ENCODE measurements at places on chromosomes 4 and X.
A peak's percentile ranks its signal among the peaks of the same experiment; 100 is the strongest.

DNA sequence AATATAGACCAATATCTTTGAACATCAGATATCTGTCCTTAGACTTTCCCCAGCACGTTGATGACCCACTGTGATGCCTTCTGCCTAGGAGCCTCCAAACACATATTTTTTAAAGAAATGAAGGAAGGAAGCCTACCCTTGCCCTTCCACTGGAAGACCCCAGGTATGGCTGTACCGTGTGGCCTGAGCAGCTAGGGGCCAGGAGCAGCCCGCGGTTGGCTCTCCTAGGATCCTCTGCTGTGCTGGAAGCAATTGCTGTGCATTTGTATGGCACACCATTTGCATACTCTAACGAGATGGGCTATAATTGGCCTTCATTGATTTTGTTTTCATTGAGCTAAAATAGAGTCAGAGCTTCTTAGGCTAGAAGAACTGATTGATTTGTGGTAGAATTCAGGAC, 128.8 kb downstream of the GPAT3 start:
- DNase-seq = no peak

DNA sequence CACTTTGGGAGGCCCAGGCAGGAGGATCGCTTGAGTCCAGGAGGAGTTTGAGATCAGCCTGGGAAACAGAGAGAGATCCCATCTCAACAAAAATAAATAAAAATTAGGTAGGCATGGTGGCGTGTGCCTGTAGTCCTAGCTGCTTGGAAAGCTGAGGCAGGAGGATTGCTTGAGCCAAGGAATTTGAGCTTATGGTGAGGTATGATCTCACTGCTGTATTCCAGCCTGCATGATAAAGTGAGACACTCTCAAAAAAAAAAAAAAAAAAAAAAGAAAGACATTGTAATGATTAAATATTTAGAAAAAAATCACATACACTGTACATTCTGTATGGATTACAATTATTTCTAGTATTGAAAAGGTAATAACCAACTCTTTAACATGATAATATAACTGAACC, 87.1 kb downstream of the SLIT2 start:
- DNase-seq = no peak

DNA sequence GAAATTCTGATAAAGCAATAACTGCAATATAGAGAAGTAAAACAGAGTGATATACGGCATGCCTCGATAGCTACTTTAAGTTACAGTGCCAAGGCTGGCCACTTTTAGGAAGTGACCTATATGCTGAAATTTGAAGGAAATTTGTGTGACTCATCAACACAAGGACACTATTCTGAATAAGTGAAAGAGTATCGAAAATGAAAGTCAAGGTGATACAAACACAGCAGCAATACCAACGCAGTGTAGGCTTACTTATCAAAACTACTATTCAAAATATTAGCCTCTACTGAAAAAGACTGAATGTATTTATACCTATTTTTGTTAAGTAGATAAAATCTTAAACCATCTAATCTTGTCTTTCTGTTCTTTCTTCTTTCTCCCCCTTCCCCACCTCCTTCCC, 459.9 kb upstream of the GNPDA2 start:
- DNase-seq = no peak

DNA sequence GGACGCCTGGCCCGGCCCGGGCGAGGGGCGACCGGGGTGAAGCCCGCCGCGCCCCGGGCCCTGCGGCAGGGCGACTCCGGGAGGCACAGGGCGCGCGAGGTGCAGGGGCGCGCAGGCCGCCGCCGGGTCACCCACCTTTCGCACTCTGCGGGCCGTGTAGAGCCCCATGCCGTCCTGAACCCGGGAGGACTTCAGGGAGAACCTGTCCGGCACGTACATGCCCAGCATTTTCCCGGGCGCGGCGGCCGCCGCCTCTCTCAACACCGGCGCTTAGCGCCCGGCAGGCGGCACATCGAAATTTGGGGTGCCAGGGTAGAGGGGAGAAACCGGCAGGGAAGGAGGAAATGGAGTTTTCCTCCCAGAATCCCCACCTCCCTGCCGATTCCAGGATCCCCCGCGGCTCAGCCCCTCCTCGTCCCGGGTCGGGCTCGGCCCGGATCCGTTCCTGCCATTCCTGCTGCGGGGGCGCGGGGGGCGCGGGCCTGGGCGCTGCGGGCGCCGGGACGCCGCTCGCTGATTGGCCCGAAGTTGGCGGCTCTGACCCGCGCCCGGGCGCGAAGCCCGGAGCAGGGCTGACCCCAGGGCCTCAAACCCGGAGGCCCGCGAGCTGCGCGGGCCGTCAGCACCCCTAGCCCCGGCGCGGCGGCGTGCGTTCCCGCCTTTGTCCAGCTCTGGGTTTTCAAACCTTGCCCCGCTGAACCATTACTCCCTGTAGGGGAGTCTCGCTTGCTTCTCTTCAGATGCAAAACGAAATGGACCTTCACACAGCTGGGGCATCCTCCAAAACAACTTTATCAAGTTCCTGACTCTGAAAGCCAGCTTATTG, at the start of gene PRDM5:
TSS of gene PRDM5 (minus strand) at position 346 of the 826 bp plus-strand sequence. CDS start at position 228, 118 bp downstream.
- no peak for DNase-seq

- no peak for DNase-seq
Measured at GRCh38 chrX:103464072-103464773, 55.1 kb downstream of the RAB40A start.

DNA sequence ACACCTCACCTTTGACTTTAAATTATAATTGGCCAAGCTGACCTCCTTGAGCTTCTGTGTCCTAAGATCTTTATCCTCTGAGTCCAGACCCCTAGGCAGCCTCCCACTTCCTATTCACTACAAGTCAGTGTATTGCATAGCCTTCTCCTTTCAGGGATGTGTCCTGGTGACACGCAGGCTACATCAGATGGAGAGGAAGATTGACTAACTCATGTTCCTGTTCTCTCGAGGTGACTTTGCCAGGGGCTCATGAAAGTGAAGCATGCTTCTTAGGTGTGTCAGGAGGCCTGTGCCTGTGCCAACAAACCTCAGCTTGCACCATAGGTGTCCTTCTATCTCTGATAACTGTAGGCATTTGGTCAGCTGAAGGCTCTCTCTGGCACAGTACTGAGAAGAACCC, 195.7 kb upstream of the HS3ST1 start:
- no peak for DNase-seq

- DNase-seq = no peak
Measured at GRCh38 chr4:112840061-112840460, 203.1 kb downstream of the LARP7 start.

DNA sequence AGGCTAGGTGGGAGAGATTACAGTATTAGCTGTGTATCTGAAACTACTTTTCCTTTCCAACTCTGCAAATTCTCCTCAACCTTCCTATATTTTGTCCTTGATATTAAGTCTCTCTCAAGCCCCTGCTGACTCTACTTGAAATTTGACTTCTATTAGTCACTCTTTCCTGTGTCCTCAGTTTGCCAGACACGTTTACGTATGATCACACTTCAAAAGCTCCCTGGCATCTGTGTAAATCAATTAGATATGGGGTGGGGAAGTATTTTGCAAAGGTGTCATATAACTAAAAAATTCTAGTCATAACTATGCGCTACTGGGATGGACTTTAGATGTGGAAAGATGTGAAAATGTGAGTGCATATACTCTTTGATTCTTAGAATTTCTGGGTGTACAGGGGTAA, 67.4 kb upstream of the ARHGAP24 start:
- DNase-seq = no peak

DNA sequence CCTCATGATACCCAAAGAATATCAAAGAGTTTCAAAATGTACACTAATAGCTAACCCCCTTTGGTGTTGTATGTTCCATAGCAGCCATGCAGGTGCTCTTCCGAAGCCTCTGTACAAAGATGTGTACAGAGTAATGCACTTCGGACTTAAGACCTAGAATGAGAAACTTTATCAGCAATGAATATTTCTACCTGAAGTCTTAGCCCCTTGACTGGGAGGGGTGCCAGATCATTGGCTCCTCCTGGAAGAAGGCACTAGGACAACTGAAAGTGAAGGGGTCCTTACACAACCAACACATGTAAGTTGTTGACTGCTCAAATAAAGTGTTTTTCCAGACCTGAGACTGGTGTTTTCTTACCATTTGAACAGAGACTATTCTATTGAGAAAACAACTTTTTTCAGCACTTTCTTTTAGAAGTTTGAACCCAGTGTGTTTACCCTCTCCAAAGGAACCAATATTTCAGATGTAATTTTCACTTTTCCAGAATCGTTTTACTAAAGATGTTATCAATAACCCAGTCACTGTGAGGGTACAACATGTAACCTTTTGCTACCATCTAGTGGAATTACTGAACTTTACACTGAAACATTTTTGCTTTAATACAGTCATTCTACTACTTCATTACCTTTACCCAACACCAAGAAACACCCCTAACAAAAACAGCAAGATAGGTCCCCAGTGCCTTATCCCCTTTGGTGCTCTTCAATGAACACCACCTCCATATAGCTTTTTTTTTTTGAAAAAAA, 33.3 kb upstream of the PRDX4 start:
- DNase-seq = no peak

DNA sequence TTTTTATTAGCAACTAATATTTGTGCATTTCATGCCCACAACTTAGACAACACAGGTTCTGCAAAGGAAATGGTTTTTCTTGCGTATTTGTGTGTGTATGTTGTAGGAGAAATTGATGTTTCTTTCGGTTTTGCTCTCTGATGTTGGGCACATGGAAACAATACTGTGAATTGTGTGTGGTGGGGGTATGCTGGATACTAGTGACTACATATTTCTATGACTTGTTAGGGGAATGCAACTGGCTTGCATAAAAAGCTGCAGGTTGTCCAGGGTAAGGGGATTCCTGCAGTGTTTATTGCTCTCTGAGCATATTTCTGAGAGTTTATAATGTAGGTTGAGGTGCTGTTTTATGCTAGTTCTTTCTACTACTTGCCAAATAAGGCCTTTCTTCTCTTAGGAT, 11.6 kb downstream of the DLG3 start:
- DNase-seq = no peak

GRCh38 chr4:112416464-112416863, 99.5 kb downstream of the NEUROG2 start:
- no peak for DNase-seq

DNA sequence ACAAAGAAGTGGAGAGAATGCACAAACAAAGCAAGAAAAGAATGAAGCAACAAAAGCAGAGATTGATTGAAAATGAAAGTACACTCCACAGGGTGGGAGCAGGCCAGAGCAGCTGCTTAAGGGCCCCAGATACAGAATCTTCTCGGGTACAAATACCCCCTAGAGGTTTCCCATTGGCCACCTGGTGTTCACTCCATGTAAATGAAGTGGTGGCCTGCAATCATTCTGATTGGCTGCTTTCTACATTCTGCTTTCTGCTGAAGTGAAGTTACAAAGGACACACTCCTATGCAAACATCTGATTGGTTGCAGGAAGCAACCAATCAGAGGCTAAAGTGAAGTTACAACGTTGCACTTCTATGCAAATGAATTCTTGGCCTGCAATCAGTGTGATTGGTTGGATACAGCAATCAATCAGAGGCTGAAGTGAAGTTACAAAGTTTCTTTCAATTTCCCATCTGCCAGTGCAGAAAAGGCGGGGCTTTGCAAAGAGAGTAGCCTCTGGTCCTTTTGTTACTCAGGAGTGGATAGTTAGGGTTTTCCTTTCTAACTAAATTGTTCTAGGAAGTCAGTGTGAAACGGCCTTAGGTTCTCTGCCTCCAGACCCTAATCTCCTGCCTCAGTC, 19.0 kb upstream of the GPC4 start:
- DNase-seq = no peak

- no peak for DNase-seq
Measured at GRCh38 chr4:3644849-3645627, 112.8 kb upstream of the LRPAP1 start.

DNA sequence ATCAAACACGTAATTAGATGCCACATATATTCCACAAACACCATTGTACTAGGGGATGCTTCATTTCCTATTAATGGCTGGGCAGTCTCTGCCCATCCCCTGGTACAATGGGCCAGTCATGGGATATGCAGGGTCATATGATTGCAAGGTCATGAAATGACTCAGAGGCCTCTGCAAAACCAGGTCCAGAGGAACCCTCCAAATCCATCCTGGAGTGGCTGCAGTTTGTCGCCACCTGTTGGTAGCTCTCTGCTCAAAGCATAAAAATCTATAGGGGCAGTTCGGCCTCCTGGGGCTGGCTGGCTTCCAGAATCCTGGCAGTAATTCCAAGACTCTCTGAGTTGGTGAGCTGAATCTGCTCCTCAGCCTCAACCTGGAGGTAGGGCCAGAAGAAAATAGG, 22.9 kb upstream of the PUDP start:
- DNase-seq = no peak

DNA sequence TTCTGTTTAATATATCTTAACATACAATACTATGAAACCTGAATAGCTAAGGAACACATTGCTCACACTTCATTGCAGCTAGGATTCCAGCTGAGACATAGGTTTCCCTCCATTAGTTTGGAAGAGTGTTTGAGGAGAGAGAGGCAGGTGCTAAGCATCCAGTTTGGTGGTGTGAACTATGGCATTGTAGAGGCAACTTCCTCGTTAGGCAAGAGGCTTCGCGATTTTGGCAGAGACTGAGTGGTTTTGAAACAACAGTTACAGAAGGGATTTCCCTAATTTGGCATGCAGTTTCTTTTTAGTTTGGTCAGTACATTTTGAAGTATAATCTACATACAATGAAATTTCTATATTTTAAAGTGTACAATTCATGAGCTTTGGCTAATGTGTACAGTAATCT, 117.1 kb upstream of the BMP3 start:
- no peak for DNase-seq

- no peak for DNase-seq
Measured at GRCh38 chr4:80568891-80569290, 233.4 kb downstream of the CFAP299 start.

GRCh38 chrX:114924856-114925255, 92.6 kb downstream of the IL13RA2 start:
- no peak for DNase-seq

- DNase-seq = peak; percentile 16
Measured at GRCh38 chr4:154743683-154744340, at the start of gene LRAT. LRAT (plus strand) TSS chr4:154744000; CDS start chr4:154744327, 327 bp downstream.

DNA sequence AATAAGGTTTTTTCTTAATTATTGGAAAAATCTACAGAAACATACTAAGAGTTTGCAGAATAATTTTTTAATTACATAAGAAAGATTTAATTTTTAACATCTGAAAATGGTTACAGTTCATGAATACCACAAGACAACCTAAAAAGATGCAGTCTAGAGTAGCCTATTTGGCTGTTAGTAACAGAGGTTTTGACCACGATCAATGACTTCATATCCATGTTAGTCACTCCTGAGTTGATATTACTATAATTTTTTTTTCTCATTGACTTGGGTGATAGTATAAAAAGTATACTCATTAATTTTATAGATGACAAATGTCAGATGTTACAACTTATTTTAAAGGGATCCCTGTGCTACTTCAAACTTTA, 272.5 kb downstream of the DCTD start:
- DNase-seq = no peak
